ENCODE measurements at places on chromosomes 11 and 22.
A peak's percentile ranks its signal among the peaks of the same experiment; 100 is the strongest.

GRCh38 chr11:88246696-88247095 lies 71.5 kb upstream of the RAB38 start:
- peak; percentile 75 for DNase-seq

- DNase-seq, result no peak
Measured at GRCh38 chr11:86932924-86933875, 22.0 kb downstream of the FZD4 start.

DNA sequence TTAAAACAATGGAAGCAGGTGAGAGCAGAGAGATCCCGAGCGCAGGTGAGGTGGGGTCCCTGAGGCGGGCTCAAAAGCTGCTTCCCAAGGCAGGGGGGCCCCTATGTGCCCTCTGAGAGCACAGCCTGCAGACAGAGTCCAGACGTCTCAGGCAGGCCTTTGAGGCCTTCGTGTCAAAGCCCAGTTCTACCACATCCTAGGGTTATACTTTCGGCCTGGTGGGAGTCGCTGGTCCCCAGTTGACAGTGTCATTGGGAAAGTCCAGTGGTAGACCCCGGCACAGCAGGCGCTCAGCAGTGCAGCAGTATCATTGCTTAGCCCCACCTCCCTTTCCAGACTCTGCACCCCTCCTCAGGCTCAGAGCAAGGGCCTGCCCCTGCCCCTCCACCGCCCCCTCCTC lies 9.1 kb downstream of the LINC01488 start:
- no peak for DNase-seq

- no peak for DNase-seq
Measured at GRCh38 chr11:34513682-34514449, at the start of gene ELF5. Gene ELF5 (minus strand): TSS chr11:34513794. CDS start chr11:34505749, 8,045 bp downstream.

- DNase-seq, result no peak
Measured at GRCh38 chr11:75303544-75304224, 47.8 kb downstream of the ARRB1 start.

DNA sequence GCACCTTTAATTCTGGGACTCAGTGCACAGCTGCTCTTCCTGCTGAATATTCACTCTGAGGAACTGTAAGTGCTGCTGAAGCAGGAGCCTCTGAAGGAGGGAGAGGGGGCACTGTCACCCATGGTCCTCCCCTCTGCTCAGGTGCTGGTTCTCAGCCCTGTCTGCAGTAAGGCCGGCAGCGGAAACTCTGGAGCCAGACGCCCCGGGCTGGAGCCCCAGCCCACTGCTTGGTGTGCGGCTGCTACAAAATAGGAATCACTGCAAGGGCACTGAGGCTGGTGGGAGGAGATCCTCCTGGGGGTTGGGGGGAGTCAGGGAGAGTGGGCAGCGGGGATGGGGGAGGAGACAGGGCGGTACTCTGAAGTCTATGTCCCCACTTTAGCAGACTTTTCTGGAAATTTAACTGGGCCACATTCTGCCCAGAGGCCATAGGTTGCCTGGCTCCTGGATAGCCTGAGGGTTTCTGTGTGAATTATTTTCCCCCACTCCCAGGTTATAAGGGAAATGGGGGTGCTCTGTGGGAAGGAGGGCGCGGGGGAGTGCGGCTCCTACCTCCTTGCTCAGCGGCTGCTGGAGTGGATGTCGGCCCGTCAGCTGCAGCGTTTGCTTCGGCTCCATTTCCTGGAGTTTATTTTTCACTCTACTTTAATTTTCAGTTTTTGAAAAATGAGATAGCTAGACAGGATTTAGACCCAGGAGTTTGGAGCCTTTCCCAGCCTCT lies 33.6 kb downstream of the TBC1D22A start:
- DNase-seq, result no peak

Data from BJ (cell line).